Prostate gland (tissue), 2 donors: ENCODE measurements at places on chromosomes 2 and 18. TPM values are rescaled to one million over a fixed set of nuclear protein-coding genes. Genes with fewer than 3 reads are reported as not detected.
A peak's percentile ranks its signal among the peaks of the same experiment; 100 is the strongest.

DNA sequence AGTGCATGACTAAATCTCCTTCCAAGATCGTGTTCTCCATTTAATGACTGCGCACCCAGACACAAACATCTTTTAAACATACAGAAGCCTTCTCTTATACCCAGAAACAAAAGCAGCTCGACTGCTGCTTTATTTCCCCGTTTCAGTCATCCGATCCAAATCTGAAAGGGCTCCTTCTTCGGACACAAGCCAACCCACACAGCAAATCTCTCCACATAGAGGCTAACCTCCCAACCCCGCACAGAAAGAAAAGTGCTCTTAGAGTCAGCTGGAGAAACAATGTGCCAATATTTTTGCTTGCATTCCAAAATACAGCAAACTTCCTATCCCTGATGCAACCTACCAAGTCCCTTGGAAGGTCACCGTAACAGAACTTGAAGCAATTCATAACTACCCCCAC is 29.1 kb downstream of the GAREM1 start:
- no peaks in the 10 kb centered on the region for H3K36me3 ChIP-seq
- DNase-seq = no peak
- no peaks in the 10 kb centered on the region for H3K4me1 ChIP-seq
- H3K27ac ChIP-seq = no peak overlapping the region

- no peak overlapping the region for H3K27ac ChIP-seq
- no peaks in the 10 kb centered on the region for H3K27me3 ChIP-seq
- H3K4me1 ChIP-seq = no peaks in the 10 kb centered on the region
- no peak for DNase-seq
- H3K36me3 ChIP-seq = no peaks in the 10 kb centered on the region
- no peak overlapping the region for H3K4me3 ChIP-seq
These were observed 22.1 kb downstream of the INHBB start for GRCh38 chr2:120368086-120368485.

DNA sequence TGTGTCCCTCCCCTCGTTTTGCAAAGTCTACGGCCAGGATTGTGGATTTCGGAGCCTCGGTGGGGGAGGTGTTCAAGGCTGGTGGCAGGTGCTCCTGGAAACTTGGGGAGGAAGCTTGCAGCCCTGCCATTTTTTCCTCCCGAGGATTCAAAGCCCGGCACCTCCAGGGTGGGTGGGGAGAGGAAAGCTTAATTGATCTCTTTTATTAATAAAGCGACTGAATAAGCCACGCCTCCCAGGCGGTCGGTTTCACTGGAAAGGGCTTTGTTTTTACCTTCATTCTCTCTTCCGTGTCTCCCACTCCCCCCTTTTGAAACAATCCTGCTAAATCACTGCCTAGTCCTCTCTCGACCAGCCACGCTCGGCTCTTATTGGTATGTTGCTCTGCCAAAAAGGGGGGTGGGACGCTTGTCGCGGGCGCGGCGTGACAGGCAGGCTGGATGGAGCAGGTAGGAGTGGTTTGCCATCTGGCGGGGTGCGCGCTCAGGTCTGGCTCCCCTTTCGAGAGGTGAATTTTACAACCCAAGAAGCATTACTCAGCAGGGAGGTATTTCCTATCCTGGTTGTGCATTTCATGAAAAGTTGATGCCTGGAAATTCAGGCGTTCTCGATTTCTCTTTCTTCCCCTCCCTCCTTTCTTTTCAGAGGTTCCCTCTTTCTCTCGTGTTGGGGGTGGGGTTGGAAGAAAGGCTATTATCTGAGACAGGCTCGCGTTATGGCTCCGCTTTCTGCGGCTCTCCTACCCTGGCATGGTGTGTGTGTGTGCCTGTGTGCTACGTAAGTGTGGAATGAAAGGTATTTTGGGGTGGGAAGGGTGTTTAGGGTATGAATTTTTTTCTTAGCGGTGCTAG is 1.4 kb downstream of the NEDD4L start:
- H3K27ac ChIP-seq = peak overlapping the region; percentile 89
- peaks cover 5% of the 10 kb centered on the region for H3K4me1 ChIP-seq
- H3K4me3 ChIP-seq = peak overlapping the region; percentile 98
- DNase-seq = peak; percentile 88
- no peaks in the 10 kb centered on the region for H3K36me3 ChIP-seq

GRCh38 chr18:75984853-75985252 is 510.2 kb downstream of the ZNF516 start:
- H3K4me3 ChIP-seq = no peak overlapping the region
- no peaks in the 10 kb centered on the region for H3K36me3 ChIP-seq
- no peaks in the 10 kb centered on the region for H3K4me1 ChIP-seq
- H3K27me3 ChIP-seq = no peaks in the 10 kb centered on the region

DNA sequence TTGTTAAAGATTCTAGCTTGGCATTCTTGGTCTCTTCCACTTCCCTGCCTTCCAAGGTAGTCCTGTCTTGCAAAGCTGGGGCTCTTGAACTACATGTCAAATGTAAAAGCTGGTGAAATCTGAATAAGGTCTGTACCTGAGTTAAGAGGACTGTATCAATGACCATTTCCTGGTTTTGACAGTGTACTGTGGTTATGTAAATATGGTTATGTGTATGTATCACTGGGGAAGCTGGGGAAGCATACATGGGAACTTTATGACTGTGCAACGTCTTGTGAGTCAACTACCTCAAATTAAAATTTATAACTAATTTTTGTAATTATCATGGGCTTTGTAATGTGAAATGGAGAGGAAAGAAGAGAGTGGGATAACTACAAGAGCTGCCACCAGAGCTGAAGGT is 81.7 kb downstream of the COL4A4 start:
- no peaks in the 10 kb centered on the region for H3K27me3 ChIP-seq
- H3K36me3 ChIP-seq = no peaks in the 10 kb centered on the region
- no peaks in the 10 kb centered on the region for H3K4me1 ChIP-seq

DNA sequence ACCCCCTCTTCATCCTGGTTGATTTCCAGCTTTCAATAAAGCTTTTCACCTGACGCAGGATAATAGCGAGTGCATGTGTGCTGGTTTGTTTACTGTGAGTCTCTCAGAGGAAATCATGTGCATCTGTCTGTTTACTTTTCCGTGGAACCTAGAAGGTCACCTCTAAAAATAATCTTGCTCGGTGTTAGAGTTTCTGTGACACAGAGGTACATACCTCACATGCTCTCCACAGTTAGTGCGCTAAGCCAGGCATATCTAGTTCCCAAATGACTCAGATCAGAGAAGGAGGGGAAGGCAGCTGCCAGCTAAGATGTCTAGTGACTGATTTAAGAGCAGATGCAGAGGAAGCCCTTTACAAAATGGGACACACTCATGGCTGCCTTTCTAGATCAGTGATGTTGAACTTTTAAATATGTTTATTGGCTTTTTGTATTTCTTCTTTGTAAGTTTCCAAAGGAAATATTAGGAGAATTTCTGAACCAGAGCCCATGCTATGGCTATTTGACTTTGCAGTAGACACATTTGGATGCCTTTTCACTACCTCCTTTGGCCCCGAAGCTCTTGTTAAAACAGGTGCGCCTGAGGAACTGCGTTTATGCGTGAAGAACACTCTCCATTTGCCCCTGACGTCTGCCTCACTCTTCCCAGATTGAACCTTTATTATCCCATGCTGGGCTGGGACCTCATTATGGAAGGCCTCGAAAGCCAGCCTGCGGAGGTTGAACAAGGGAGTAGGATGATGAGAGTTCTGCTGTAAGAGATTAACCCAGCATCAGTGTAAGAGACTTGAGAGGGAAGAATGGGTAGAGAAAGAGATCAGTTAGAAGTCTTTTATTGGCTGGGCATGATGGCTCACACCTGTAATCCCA is 145.6 kb downstream of the FAM161A start:
- no peaks in the 10 kb centered on the region for H3K36me3 ChIP-seq
- H3K27ac ChIP-seq = peak overlapping the region; percentile 41
- DNase-seq = peak; percentile 60
- peaks cover 5% of the 10 kb centered on the region for H3K4me1 ChIP-seq
- H3K4me3 ChIP-seq = no peak overlapping the region

- H3K27me3 ChIP-seq = no peaks in the 10 kb centered on the region
- H3K27ac ChIP-seq = no peak overlapping the region
- H3K4me1 ChIP-seq = no peaks in the 10 kb centered on the region
- H3K4me3 ChIP-seq = no peak overlapping the region
- no peaks in the 10 kb centered on the region for H3K36me3 ChIP-seq
These were observed 899.7 kb upstream of the VRK2 start for GRCh38 chr2:57146951-57147350.

DNA sequence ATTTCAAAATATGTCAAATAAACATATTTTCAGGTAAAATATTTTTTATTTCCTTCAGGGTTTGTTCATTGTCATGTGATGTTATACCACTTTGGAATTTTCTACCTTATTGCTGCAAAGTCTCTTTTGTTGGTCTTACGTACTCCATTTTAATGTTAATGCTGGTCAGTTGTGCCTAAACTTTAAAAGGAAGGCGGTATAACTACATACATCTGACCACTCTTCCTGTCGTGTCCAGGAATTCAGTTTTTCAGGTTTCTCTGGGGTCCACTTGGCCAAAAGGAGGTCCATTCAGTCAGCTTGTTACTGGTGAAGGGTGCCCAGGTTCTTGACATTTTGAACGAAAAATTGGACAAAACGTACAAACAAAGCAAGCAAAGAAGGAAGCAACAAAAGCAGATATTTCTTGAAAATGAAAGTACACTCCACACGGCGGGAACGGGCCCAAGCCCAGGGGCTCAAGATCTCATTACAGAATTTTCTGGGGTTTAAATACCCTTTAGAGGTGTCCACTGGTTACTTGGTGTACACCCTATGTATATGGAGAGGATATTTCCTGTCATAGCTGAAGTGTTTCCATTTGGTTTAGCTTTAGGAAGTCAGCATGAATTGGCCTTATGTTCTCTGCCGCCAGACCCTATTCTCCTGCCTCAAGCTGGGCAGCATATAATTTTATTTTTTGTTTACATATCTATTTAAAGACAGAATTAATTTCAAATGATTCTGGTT is 471.7 kb upstream of the CDH7 start:
- H3K4me3 ChIP-seq = no peak overlapping the region
- H3K4me1 ChIP-seq = no peaks in the 10 kb centered on the region
- no peak overlapping the region for H3K27ac ChIP-seq
- H3K36me3 ChIP-seq = no peaks in the 10 kb centered on the region

ACOXL gene
- total RNA-seq = 8.3 TPM

CPLX4 gene
- total RNA-seq = not detected

SPATA3 gene
- total RNA-seq = not detected

CDH19 gene
- total RNA-seq = 3.4 TPM

ST8SIA3 gene
- 13.1 TPM for total RNA-seq

ACMSD gene
- not detected for total RNA-seq

BUB1 gene
- 21.9 TPM for total RNA-seq
